ENCODE measurements at places on chromosomes 11 and 22.

GRCh38 chr11:47979378-47980087 is 826 bp upstream of the PTPRJ start:
- DNase-seq = no peak

- no peak for DNase-seq
These were observed 25.7 kb upstream of the ACER3 start for GRCh38 chr11:76835036-76835435.

- no peak for DNase-seq
These were observed 6.9 kb downstream of the SULT4A1 start for GRCh38 chr22:43855431-43855830.

GRCh38 chr22:50274311-50274710 is 4.1 kb upstream of the MAPK11 start:
- no peak for DNase-seq

DNA sequence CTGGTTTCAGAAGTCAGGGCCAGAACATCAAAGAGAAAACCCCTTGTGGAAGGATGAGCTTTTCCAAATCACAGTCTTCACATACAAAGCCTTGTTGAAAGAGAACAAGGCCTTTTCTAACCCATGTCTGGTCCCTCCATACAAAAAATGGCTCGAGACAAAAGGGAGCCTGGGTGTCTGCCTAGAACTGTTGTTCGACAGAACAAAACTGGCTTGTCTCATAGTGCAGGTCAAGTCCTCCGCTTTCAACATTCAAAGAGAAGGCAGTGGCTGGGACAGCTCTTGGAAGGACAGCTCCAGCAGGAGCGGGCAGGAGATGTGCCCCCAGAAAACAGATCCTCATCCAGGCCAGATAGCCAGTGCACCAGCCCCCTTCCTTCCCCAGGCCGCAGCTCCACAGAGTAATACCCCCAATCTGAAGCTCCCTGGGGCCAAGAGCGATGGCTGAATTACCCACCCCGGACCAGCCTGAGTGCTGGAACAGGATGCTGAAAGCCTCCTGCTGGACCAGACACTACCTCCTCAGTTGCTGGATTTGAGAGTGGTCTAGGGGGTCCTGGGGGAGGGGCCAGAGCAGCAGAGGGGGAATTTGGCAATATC is 27.6 kb downstream of the USH1C start:
- no peak for DNase-seq

DNA sequence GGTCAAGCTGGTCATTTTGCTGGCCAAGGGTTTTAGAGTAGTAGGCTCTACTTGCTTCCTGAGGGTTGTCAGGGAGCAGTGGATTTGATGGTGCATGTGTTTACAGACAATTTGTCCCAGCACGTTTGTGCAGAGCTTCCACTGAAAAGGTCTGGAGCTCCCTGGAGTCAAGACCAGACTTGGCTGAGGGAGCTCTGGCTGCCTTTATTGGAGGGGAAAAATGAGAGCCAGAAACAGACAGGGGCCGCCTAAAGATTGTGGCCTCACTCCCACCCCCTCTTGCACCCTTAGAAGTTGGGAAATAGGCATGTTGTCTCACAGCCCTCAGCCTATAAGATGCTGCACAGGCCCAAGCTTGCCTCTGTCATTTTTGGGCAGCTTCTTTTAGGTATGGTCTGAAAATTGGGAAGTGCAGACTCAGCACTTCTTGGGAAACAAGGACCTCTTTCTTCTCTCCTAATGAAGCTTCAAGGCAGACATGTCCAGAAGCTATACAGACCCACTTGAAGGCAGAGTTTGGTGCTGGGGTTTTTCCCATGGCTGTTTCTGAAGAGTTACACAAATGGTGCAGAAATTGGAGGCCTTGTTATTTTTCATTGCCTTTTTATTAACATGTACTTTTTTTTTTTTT is 55.1 kb downstream of the AMOTL1 start:
- DNase-seq = no peak

DNA sequence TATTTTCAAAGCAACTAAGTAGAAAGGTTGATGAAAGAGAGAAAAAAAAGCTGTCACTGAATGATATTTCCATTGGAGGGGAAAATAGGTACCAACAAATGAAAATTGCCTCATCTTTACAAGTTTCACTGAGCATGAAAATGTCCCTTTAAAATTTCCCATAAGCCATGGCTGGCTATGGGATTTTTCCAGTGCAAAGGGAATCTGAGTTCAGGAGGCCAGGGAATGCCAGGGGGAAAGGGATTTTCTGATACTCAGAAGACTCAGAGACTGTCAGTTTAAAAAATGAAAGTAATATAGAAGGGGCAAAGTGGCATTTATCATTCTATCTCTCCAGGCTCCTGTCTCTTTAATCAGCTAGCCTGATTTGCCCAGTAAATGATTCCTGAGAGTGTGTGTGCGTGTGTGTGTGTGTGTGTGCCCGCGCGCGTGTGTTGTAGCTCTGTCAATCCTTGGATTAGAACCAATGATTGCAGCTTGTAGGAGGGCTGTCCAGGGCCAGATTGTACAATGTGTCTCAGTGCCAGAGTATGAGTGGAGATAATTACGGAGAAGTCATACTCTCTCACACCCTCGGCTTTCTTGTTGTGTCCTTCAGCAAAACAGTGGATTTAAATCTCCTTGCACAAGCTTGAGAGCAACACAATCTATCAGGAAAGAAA is at the start of gene NTM:
NTM (plus strand) TSS at position 526 of the 662 bp plus-strand sequence.
- no peak for DNase-seq

DNA sequence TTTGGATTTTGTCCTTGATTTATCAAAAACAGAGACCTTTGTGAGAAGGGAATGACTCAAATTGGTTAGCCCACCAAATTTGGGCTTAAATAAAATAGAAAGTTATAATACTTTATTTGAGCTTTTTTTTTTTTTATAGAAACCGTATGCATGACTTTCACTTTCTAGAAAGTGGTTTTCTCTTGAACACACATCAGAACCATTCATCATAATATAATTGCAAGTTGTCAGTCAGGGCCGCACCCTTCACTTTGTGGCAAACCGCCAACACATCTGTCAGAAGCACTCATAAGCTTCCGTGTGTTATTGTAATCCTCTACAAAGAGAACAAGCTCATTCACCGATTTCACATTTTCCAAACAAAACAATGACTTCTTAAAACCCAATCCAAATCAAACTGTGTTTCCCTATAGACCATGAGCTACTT is 76.1 kb downstream of the SOX6 start:
- DNase-seq = no peak

DNA sequence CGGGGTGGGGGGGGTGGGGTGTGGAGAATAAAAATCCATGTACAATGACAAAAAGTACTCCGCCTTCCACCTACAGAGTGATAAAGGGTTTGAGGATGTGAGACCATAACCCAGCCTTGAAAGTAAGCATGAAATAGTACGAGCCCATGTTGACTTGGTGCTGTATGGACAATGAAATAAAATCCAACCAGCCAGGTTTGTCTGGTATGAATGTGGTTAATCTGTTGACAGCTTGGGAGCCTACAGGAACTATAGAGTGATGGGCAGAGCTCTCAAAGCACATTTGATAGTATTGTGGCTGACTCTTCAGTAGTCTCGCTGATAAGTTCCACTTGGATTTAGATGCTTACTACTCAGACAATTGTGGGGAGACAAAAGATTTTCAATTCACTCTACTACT is 48.8 kb upstream of the CD44 start:
- no peak for DNase-seq

GRCh38 chr22:19966908-19967750 is 25.5 kb upstream of the TXNRD2 start:
- DNase-seq = no peak

DNA sequence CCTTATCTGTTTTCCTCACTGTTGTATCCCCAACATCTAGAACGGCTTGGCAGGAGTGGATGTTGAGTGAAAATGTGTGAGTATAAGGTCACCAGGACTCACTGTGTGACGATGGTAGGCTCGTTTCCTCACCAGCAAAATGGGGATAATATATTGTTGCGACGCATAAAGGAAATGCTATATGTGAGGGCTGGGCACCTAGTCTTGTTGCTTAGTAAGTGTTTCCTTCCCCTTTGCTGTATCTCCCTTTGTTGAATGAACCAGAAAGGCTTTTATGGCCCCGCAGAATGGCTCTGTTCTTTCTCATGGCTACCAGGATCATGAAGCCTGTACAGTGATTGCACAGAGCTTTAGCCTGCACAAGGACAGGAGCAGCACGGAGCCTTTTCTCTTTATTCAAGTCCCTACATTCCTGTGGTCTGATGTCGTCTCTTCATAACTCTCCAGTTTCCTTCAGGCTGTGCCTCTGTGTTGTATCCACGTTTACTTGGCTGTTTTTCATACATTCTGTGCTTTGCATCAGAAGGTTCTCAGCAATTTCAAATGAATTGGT is 5.4 kb downstream of the TNRC6B start:
- DNase-seq = no peak

DNA sequence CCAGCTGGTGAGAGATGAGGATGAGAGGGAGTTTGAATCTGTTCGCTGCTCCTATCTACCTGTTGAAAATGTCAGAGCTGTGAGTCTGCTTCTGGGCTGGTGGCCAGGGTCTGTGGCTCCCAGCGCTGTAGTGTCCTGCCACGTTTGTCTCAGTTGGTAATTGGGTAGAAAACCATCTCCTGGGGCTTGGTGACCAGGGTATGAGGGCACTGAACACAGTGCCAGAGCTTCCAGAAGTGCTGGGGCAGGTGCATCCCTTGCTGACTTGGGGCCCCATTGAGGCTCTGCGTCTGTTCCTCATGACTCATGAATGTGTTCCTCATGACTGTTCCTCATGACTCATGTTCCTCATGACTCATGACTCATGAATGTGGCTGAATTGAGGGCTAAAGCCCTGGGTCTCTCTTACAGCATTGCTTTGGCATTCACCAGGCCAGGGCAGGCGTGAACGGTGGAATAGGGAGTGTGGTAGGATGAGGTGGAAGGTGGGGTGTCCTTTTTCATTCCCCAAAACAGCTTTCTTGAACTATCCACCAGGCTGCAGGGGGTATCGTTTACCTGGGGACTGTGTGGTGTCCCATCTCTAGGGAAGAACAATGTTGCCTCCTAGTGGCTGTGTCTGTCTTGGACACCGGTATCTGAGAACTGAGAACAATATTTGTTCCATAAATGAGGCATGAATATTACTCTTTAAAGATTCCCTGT is 139.5 kb downstream of the COMMD9 start:
- no peak for DNase-seq

- DNase-seq = no peak
These were observed 78.3 kb upstream of the KCNQ1OT1 start for GRCh38 chr11:2777871-2778629.

Measured in CD4-positive, CD25-positive, alpha-beta regulatory T cell (primary cell).